ENCODE measurements at places on chromosomes 7 and 10.

DNA sequence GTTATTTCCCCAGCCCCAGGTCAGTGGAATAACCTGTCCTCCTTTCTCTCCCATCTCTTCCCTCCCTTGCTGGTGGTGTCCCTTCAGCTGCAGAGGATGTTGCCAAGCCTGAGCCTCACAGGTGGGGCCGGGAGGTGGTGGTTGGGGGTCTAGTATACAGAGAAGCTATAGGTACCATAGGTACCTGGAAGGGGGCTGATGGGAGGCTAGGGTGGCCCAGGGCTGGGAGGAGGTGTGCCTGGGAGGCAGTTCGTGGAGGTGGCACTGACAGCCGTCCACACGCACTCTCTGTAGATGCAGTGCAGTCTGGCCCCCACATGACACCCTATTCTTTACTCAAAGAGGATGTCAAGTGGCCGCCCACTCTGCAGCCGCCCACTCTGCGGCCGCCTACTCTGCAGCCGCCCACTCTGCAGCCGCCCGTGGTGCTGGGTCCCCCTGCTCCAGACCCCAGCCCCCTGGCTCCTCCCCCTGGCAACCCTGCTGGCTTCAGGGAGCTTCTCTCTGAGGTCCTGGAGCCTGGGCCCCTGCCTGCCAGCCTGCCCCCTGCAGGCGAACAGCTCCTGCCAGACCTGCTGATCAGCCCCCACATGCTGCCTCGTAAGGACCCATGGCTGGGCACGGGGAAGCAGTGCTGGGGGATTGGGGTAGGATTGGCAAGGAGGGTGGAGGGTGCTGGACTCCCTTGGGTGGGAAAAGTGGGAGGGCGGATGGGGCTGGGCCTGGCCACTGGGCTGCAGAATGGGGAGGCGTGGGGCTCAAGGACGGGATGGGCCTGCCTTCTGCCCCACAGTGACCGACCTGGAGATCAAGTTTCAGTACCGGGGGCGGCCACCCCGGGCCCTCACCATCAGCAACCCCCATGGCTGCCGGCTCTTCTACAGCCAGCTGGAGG, 9.5 kb downstream of the IRF5 start:
- no peak for DNase-seq

DNA sequence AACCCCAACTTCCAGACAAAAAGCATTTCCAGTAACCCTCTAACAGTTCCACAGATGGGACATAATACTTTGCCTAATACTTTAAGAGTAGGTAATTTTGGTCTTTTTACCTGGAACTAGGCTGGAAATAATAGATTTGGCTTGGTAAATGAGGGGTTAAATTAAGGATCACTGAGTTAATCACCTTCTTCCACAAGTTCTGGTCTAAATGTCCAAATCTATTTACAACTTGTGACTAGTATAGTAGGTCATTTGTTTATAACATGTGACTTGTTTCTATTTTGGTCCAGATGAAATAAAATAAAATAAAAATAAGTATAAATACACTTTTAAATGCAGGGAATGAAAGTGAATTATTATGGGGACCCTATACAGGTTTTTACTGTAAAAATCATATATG, 80.1 kb downstream of the PRKCQ start:
- no peak for DNase-seq

DNA sequence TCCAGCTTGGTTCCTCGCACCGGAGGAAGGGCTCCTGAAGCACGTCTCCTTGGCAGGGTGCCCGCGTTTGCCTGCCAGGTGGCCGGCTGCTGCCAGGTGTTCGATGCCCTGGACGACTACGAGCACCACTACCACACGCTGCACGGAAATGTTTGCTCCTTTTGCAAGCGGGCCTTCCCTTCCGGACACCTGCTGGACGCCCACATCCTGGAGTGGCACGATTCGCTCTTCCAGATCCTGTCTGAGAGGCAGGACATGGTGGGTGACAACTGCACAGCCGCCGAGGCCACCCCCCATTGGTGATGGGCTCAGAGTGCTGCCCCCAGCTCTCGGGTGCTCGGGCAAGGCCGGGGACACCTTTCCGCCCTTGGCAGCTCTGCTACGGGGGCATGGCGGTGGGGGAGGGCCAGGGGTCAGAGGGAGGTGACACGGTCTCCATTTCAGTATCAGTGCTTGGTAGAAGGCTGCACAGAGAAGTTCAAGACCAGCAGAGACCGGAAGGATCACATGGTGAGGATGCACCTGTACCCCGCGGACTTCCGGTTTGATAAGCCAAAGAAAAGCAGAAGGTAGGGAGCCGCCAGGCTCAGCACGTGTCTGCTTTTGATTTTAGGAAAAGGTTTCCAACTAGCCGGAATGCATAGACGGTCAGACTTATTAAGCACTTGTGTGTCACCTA, 1.1 kb downstream of the ZNF511 start:
- DNase-seq, result no peak

- DNase-seq, result no peak
Observed at GRCh38 chr7:16471933-16472332, 6.4 kb upstream of the SOSTDC1 start.

DNA sequence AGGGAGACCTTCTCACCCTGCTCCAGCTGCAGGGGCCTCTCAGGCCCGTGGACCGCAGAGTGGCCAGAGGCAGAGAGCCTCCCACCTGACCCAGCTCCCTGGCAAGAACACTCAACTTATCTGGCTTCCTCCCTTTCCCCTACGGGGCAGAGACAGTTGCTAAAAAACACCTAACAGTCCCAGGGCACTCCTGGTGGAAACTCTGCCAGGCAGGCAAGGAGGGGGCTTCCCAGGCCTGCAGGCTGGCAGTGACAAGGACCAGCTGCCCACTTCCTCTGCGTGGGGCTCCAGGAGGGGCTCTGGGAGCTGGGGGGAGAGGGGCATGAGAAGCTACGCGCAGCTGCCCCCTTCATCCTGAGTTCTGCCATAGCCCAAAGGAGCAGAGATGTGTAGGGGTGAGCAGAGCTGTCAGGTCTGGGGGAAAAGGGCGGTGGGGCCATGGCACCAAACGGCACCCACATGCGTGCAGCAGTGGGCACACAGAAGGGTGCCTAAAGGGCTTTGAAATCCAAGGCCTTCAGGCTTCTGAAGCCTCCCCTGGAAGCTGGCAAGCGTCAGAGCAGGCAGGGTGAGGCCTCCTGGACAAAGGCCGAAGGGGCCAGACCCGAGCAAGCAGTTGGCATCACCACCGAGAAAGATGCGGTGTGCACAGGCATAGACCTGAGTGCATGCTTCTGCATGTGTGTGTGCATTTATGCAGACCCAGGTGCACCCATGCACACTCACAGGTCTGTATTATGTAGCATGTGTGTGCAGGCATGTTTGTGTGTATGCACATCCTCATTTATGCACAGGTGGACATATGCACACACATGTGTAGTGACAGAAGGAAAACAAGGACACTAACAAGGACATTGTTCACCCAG, 14.4 kb downstream of the SPOCK2 start:
- DNase-seq, result no peak

- no peak for DNase-seq
Observed at GRCh38 chr10:69456880-69457693, 5.8 kb downstream of the TSPAN15 start.

DNA sequence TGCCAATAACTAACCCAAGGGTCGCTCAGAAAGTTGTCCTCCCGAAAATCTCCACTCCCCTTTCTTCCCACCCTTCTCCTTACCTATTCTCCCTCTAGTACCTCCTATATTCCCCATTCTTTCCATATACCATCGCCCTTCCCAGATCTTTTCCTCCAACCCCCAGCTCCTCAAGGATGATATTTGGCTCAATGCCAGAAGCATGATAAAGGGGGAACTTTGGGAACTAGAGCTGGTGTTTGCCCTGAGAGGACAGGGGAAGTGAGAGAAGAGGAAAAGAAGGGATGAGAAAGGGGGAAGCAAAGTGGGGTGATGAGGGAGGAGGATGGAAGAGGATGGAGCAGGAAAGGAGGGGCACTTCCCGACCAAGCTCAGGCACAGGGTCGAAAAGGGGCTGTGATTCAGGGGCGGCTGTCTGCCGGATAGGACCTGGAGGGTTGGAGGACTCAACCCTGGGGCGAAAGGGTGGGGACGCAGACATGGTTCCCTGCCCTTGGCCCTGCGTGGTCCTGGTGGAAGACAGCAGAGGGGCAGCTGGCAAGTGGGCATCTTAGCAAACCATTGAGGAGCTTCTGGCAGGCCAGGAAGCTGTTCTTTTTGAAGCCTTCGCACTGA, 1.8 kb downstream of the OIT3 start:
- no peak for DNase-seq

DNA sequence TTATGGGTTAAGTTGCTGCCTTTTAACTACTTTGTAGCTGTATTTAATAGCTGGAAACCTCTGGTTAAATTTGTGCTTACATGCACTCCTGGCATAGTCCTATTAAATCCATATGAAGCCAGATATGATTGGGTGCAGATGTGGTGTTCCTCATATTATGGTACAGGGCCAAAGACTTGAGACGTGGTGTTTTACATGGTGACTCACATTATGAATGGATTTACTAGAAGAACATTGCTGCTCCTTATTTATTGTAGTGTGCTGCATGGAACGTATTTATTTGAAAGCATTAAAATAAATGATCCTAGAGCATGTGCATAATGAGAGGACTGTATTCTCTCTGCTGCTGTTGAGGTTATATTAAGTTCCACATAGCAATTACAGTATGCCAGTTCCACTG, 224.1 kb downstream of the SLC25A13 start:
- no peak for DNase-seq

DNA sequence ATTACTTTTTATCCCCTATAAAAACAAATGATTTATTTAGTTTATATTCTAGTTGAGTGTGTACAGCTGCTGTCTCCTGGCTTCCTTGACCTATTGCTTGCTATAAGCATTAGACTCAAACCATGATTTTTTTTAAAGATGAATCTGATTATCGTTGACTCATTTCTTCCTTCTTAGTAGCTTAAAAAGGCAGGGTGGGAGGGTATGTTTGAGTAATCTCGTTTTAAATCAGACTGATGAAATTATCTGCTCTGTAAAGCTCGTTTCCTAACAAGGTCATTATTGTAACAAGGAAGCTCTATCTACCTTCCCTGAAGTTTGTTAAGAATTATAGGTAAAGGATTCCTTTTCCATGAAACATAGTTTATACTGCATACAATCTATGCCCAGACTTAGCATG, 276.3 kb upstream of the KCND2 start:
- DNase-seq, result no peak

- DNase-seq, result no peak
Observed at GRCh38 chr7:100785878-100786277, 41.4 kb downstream of the EPHB4 start.

DNA sequence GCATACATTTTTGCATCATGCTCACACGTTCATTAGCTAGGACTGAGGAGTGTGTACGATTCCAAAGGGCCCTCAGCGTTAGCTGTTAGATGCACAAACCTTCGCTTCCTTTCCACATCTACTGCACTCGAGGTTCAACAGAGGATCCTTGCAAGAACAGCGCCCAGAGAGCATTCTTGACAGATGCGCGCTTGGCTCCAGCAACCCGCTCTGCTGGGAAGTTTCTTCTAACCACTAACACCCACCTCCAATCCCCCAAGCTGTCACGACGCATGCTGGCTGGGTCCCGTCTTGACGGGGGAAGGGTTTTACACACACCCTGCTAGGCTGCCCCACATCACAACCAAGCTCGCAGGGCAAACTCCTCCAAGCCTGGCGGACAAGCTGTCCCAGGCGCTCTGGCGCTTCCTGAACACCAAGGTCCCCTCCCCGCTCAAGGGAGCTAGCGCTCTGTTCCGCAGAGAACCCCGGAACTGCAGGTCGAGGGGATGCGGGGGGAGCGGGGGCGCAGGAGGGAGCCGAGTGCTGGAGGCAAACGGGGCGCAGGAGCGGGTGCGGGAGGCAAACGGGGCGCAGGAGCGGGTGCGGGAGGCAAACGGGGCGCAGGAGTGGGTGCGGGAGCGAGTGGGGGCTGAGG, 653 bp upstream of the ADRB1 start:
- DNase-seq, result no peak

DNA sequence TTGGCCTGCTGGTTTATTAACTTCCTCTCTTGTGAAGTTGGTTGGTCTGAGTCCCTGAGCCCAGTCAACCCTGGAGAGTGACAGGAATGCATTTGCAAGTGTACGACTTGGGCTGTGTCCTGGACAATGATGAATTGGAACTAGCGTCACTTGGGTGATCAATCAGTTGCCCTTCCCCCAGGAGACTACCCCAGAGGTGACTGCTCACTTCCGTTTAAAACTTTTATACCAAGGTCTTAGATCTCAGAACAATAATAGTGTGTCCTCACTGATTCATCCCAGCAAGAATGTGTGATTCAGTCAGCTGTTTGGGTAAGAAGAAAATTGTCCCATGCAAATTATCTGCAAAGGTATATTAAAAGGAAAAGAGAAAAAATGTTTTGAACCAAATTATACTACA, 102.9 kb upstream of the ARMC3 start:
- DNase-seq, result no peak

GRCh38 chr10:1155791-1156615, 99.8 kb downstream of the WDR37 start:
- no peak for DNase-seq

GRCh38 chr7:48083114-48083830, 5.8 kb upstream of the UPP1 start:
- no peak for DNase-seq

GRCh38 chr10:7523656-7524055, 112.8 kb upstream of the SFMBT2 start:
- no peak for DNase-seq

DNA sequence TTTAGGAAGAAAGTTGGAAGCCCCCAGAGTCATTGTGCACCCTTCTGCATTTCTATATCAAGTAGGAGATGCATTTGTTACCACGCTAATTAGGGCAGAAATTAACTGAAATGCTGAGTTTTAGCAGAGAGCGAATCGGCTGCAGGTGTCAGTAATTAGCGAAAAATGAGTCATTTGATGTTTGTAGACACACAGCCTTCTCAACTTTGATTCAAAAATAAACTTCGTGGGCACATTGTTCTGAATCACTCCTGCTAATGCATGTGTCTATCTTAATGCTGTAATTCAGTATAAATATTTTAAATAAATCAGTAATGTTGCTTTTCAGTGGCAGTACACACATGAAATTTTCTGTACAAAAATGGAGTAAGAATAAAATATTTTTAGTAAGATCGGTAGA, 109.5 kb upstream of the CARD11 start:
- no peak for DNase-seq

GRCh38 chr7:1227814-1228544, 4.7 kb upstream of the UNCX start:
- DNase-seq, result no peak

- DNase-seq, result no peak
Observed at GRCh38 chr7:22358820-22359697, 2.1 kb upstream of the RAPGEF5 start.

- no peak for DNase-seq
Observed at GRCh38 chr7:16241017-16241416, 180.3 kb downstream of the CRPPA start.

- no peak for DNase-seq
Observed at GRCh38 chr7:141354251-141354650, 197.0 kb upstream of the AGK start.

- no peak for DNase-seq
Observed at GRCh38 chr7:30510124-30511075, 5.8 kb upstream of the GGCT start.

DNA sequence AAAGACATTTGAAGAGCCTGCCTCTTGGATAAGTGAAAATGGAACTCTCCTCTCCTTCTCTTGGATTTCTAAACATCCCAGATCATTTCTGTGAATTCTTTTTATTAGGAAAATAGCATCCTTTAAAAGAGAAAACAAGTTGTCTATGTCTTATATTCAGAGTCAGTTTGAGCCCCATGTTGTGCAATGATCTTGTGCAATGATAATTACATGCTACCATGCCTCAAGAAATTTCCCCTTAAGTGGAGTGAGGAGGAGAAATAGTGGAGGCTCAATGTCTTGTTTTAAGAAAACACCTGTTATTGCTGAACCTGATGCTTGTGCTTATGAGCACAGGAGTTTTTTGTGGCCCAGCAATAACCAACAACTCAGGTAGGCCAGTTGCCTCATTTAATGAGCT, 103.6 kb downstream of the NPSR1 start:
- no peak for DNase-seq

GRCh38 chr7:155861480-155861868, 49.2 kb upstream of the SHH start:
- no peak for DNase-seq

Measured in activated naive CD4-positive, alpha-beta T cell (primary cell).